ENCODE measurements at places on chromosomes 11 and 22.
A peak's percentile ranks its signal among the peaks of the same experiment; 100 is the strongest.

GRCh38 chr11:134584001-134584561 lies 172.0 kb upstream of the B3GAT1 start:
- no peak for ATAC-seq

- no peak for ATAC-seq
Observed at GRCh38 chr22:31233001-31233400, 20.9 kb downstream of the LIMK2 start.

DNA sequence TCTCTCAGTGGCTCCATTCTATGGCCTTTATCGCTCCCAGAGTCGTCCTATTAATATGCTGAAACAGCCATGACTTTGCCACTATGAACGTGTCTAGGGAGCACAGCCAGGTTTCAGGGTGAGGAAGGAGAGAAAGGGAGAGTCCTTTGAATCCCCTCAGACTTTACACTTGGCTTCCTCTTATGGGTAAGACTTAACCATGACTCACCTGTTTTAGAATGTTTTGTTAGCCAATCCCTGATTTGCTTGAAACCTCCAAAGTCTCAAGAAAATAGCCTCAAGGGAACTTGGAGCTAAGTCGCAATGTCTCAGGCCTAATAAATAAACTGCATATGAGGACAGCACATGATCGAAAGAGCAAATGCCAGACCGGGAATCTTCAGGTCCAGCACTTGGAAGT lies 131.2 kb upstream of the RCN1 start:
- peak; percentile 58 for ATAC-seq

DNA sequence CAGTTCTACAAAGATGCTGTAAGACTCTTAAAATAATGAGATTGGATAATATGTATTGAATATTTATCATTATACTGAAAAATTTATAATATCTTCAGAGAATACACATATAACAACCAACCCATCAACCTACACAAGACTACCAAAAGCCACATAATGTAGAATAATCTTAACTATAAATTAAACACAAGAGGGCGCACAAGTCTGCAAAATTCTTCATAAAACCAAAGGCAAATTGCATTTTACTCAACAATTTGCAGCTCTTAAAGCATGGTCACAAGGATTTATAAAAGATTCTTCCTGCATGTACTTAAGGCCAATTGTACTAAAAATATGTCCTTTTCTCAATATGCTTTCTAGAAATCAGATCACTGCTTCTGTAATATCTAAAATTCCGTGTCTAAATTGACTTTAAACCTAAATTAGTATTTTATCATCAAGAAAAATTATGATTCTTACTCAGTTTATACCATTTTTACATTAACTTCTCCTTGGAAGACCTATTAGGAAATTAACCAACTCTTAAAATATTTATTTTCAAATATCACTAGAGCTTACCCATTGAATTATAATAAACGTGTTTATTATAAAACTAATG lies 79.0 kb downstream of the TTC28 start:
- ATAC-seq: no peak

DNA sequence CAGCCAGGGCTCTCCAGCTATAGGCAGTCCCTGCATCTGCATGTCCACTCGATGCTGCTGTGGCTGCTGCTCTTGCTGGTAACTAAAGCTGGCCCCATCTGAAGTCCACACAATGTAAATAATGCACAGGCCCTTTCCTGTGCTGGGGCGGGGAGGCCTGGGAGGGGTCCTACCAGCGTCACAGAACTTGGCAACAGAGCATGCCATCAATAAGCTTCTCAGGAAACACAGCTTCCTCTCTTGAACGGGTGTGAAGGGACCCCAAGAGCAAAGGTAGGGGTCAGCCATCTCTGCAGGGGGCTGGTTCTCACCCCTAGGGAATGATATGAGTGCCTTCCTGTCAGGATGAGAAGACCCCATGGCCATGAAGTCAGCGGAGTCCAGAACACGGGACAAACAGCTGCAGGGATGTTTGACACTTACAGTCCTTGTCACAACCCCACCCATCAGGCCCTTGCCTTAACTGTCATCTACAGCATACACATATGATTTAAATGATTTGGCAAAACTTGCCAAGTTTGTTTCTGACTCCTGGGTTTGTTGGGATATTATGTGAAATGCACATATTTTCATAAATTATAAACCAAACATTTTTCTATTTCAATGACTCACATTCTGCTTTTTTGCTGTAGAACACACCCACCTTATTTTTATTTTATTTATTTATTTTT lies 39.1 kb upstream of the LYVE1 start:
- peak; percentile 11 for ATAC-seq

GRCh38 chr22:49668402-49668801 lies 159.3 kb downstream of the BRD1 start:
- ATAC-seq: no peak

DNA sequence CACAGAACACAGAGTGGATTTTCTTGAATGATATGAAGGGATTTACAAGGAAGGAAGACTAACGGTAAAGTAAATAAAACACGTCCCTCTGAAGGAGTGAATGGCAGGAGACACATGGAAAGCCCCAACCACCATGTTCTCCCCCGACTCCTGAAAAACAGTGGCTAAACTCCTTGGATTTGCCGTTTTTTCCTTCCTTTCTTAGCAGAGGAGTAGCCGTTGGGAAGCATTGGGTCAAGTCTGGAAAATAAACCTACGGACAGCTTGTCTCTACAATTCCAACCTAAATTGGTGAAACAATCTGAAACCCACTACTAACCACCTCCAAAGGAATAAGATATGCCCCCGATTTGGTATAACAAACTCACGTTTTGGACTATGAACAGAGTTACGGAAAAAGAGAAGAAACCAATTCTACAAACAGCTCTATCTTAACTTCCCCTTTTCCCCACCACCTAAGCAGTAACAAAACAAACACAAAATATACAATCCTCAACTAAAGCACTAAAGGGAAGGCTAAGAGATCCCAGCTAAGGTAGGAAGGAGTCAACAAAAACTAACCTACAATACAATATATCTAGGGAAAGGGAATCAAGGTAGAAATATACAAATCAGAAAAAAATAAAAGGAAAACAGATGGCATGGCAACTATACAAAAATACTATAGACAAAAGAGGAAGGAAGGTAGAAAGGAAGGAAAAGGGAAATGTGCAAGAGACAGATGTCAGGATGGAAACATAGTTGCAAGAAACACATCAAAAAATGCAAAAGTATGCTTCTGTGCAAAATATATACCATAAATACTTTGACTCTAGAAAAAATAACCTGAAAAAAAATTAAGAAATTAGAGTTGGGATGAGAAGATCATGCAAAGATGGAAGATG lies 43.8 kb upstream of the LYVE1 start:
- ATAC-seq: no peak

DNA sequence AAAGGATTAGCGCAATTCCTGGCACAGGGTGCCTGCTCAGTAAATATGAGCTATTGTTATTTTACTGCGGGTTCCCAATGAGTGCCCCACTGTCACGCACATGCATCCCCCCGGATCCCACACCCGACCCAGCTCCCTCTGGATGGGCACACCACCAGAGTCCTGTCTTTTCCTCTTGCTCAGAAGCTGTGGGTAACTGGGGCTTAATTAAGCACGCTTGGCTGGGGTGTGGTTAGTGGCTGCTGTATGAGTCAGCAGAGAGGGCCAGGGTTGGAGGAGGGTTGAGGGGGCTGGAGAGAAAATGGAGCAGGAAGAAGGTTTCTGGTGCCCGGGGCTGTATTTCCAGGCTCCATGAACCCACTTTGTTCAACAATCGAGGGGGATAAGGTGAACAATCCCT lies 30.3 kb upstream of the NECTIN1 start:
- peak; percentile 83 for ATAC-seq

DNA sequence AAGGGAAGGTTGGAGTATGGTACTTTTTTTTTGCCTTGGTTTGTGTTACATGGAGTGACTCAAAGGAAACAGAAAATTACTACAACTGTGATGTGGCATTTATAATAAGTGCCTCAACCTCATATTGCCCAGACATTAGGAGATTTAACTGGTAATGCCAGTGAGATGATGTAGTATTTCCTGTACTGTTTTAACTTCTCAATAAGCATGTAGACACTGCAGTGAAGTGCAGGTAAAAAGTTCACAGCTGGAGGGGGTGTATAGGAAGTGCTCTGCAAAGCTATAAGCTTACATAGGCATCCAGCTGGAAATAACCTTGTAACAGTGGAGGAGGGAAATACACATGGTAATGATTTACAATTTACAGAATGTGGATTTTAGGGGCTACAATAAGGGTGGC lies 138.2 kb upstream of the MTMR2 start:
- peak; percentile 56 for ATAC-seq

DNA sequence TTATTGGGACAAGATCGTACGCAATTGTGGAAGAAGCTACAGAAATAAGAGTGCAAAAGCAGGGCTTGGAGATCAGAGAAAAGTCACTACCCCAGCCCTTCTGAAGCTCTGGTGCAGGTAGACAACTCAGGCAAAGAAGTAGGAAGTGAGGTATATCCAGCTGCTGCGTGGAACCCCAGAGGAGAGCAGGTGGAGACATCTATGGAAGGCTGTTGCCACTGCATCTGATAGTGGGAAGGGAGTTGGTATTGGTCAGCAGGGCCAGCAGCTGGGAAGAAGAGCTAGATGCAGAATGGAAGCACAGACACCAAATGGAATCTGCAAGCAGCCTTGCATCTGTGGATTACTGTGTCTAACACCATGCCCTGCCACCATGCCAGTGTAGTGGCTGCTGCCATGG lies 165.1 kb downstream of the WNT11 start:
- no peak for ATAC-seq

DNA sequence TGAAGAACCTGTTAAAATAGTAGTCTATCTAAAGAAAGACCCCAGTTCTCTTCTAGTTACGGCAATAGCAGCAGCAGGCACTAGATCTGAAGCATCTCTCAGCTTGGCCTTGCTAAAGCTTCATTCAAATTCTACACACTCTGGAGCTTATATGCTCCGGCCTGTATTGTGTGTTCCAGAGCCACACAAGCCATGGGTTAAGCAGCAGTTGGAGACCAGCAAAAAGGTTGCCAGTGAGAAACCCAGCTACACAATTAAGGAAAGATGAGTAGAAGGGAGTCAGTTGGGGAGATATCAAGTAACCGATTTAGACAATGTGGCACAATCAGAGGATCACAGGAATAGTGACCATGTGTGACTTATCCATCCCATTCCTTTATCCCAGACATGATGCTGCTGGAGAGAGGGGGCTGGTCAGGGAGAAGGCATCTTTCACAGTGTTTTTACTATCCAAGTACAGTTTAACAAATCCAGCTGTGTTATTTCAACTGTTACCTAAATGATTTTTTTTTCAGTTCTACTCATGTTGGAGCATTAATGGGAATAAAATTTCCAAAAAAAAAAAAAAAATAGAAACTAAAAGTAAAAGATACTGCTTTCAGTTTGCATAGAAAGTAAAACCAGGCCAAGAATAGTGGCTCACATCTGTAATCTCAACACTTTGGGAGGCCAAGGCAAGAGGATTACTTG lies 41.0 kb downstream of the PAX6 start:
- no peak for ATAC-seq

- no peak for ATAC-seq
Observed at GRCh38 chr11:45848654-45849081, 1.4 kb downstream of the CRY2 start.
